ENCODE measurements at places on chromosomes 6 and 20.

DNA sequence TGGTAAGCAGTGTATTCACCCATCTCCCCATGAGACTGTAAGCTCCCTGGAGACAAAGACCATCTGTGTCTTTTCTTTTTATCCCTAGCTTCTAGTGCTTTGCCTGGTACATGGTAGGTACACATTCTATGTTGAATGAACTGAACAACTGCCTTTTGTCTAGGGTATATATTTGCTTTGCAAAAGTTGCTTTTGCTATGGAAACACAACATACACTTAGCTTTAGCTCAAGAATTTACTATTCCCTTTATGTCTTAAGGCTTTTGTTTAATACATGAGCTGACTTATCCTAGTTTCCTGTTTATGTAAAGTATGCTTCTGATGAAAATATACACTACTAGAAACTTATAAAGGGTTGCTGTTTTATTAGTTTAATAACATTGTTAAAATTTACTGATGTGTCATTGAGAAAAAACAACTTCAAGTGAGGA is 198.2 kb downstream of the PRL start:
- H3K4me3 ChIP-seq, result no peak overlapping the region
- DNase-seq, result no peak
- no peaks in the 10 kb centered on the region for H3K27me3 ChIP-seq
- H3K36me3 ChIP-seq, result no peaks in the 10 kb centered on the region

DNA sequence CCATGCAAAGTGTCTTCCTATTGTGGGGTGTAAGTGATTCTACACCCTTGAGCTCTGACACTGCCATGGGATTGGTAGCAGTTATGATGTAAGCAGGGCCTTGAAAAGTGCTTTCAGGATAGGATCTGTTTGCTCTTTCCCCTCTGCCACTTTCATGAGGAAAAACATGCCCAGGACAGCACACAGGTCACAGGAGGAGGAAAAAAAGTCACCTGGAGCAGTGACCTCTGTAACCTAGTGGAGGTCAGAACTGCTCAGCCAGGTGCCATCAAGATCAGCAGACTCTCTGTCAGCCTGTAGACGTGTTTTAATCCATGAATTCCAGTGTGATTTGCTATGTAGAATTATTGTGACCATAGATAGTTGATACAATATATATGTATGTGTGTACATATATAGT is 92.7 kb upstream of the BMP2 start:
- no peak overlapping the region for H3K4me3 ChIP-seq
- no peak for DNase-seq
- H3K27ac ChIP-seq, result no peak overlapping the region
- H3K4me1 ChIP-seq, result no peaks in the 10 kb centered on the region
- H3K36me3 ChIP-seq, result no peaks in the 10 kb centered on the region
- H3K27me3 ChIP-seq, result no peaks in the 10 kb centered on the region

DNA sequence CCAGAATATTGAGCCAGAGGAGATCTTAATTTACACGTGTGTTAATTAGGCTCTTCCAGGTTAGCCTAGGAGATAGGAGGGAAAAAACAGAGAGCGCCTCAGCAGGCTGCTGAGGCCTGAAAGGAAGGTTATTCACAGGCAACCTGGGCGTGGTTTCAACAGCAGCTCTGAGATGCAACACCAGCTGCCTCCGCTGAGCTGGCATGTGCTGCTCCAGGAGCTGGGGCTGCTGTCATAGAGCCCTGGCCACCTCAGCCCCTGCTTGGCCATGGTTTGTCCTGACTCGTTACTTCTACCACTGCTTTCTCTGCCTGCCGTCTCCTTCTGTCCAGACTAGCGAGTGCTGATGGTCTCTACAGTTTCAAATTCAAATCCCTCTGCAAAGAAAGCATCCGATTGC is 32.4 kb upstream of the RPP40 start:
- H3K4me3 ChIP-seq, result no peak overlapping the region
- no peak overlapping the region for H3K27ac ChIP-seq
- no peaks in the 10 kb centered on the region for H3K36me3 ChIP-seq
- no peaks in the 10 kb centered on the region for H3K4me1 ChIP-seq
- H3K27me3 ChIP-seq, result no peaks in the 10 kb centered on the region
- DNase-seq, result no peak

- H3K4me3 ChIP-seq, result no peak overlapping the region
- no peak for DNase-seq
- no peaks in the 10 kb centered on the region for H3K27me3 ChIP-seq
- H3K4me1 ChIP-seq, result no peaks in the 10 kb centered on the region
These were observed 214.2 kb downstream of the COL19A1 start for GRCh38 chr6:70080443-70081070.

DNA sequence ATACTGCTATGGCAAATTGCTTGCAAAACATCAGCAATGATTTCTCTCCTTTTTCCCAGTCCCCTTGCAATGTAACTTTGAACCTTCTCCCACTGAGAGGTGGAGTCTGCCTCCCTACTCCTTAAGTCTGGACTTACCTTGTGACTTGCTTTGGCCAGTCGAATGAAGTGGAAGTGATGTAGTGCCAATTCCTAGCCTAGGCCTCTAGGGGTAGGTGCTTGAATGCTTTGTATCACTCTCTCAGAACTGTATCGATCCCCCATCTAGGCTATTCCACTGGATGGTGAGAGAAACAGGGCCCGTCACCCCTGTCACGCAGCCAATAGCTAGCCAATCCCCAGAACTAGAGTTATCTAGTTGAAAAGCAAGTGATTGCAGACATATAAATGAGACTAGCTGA is 238.6 kb downstream of the BTBD3 start:
- no peak for DNase-seq
- H3K4me1 ChIP-seq, result no peaks in the 10 kb centered on the region
- no peak overlapping the region for H3K27ac ChIP-seq

- H3K36me3 ChIP-seq, result peaks cover 9% of the 10 kb centered on the region
- H3K27ac ChIP-seq, result no peak overlapping the region
- no peaks in the 10 kb centered on the region for H3K27me3 ChIP-seq
- peaks cover 11% of the 10 kb centered on the region for H3K4me1 ChIP-seq
- DNase-seq, result no peak
These were observed 54.6 kb downstream of the B4GALT5 start for GRCh38 chr20:49659056-49659455.

- no peaks in the 10 kb centered on the region for H3K36me3 ChIP-seq
- H3K27ac ChIP-seq, result no peak overlapping the region
- no peaks in the 10 kb centered on the region for H3K27me3 ChIP-seq
- no peak for DNase-seq
- no peaks in the 10 kb centered on the region for H3K4me1 ChIP-seq
- H3K4me3 ChIP-seq, result no peak overlapping the region
These were observed 253.8 kb upstream of the PRDM1 start for GRCh38 chr6:105832313-105832761.

DNA sequence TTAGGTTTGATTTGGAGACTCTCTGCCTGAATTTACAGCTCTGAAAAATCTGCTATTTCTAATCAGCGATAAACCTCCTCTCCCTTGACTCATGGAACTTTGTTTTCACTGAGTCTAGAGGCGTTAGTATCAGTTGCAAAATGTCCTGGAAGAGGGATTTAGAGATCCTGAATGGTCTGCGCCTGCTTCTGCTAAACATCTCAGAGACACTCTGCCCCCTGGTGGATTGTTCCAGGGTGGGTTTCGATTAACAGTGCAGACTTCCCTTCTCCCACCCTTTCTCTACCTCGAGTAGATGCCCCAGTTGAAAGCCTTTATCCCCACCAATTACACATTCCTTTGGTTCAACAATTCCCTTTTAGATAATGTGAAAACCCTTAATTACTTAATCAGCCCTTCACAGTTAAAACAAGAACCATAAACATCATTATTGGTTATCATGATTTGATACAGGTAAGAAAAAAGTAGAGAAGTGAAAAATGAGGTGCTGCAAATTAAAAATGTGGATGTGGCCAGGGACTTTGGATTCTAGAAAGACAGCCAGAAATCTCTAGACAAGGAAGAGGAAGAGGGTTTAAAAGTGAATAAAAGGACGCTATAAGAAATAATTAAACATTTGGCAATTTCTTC is 5.5 kb downstream of the HTR1B start:
- H3K27ac ChIP-seq, result peak overlapping the region; percentile 7
- H3K36me3 ChIP-seq, result no peaks in the 10 kb centered on the region
- H3K4me1 ChIP-seq, result no peaks in the 10 kb centered on the region
- peak; percentile 59 for DNase-seq
- no peak overlapping the region for H3K4me3 ChIP-seq

DNA sequence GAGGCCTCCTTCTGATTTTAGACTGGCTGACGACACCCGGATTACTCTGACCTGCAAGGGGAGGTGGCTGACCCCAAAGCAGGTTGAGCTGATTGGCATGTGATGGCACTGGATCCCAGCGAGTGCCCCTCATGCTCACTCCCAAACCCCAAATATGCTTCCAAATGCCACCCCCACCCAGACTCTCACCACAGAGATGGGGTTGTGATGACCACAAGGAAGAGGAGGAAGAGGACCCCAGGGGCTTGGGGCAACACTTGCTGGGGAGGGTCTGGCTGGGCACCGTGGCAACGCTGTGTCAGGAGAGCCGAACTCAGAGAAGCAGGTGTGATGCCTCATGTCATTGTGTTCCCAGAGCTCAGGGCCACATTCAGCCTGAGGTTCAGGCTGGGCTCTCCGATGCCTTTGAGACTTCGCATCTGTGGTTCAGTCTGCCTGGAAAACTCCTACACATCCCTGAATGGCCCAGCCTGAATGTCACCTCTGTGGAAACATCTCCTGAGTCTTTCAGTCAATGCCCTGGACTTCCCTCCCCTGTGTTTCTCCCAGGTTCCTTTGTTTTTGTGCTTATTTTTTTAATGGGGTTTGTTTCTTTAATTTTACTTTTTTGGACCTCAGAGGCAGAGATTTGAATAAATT is 169.1 kb upstream of the PMEPA1 start:
- H3K36me3 ChIP-seq, result no peaks in the 10 kb centered on the region
- H3K4me1 ChIP-seq, result peaks cover 9% of the 10 kb centered on the region
- no peak overlapping the region for H3K4me3 ChIP-seq
- H3K27ac ChIP-seq, result no peak overlapping the region
- no peaks in the 10 kb centered on the region for H3K27me3 ChIP-seq
- no peak for DNase-seq

- no peak overlapping the region for H3K4me3 ChIP-seq
- H3K36me3 ChIP-seq, result no peaks in the 10 kb centered on the region
- no peak for DNase-seq
- no peak overlapping the region for H3K27ac ChIP-seq
- H3K4me1 ChIP-seq, result no peaks in the 10 kb centered on the region
These were observed 85.8 kb upstream of the ESR1 start for GRCh38 chr6:151721671-151722070.

GRCh38 chr6:35484921-35485392 is 11.9 kb downstream of the TEAD3 start:
- no peaks in the 10 kb centered on the region for H3K27me3 ChIP-seq
- peak overlapping the region; percentile 43 for H3K27ac ChIP-seq
- peaks cover 21% of the 10 kb centered on the region for H3K36me3 ChIP-seq

DNA sequence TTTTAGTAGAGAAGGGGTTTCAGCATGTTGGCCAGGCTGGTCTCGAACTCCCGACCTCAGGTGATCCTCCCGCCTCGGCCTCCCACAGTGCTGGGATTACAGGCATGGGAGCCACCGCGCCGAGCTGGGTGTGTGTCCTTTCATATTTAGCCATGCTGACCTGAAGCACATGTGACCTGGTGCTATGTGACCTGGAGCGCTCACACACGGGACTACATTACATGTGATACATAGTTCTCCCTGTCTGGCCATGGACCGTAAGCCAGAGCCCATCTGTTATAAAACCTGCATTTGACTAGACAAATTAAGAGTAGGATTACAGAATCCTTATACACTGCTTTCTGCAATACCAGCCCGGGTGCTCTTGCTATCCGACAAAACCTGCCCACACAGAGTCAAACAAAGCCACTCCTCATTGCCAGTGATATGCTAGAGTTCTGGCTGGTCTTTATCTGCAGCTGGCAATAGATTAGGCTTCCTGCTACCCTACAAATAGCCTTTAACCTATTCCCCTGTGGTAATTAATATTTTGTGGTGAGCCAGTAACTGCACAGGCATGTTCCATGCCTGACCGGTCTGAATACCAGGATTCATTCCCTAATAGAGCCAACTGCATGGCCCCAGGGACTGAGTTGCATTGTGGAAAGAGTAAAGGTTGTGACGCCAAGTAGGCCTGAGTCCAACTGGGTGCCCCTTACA is 26.3 kb upstream of the FAM50B start:
- H3K27ac ChIP-seq, result no peak overlapping the region
- H3K36me3 ChIP-seq, result no peaks in the 10 kb centered on the region
- H3K4me1 ChIP-seq, result peaks cover 22% of the 10 kb centered on the region
- H3K27me3 ChIP-seq, result no peaks in the 10 kb centered on the region
- H3K4me3 ChIP-seq, result no peak overlapping the region

GRCh38 chr6:136812174-136812573 is 10.2 kb upstream of the PEX7 start:
- no peaks in the 10 kb centered on the region for H3K27me3 ChIP-seq
- H3K27ac ChIP-seq, result no peak overlapping the region
- H3K36me3 ChIP-seq, result no peaks in the 10 kb centered on the region
- H3K4me1 ChIP-seq, result peaks cover 4% of the 10 kb centered on the region

DNA sequence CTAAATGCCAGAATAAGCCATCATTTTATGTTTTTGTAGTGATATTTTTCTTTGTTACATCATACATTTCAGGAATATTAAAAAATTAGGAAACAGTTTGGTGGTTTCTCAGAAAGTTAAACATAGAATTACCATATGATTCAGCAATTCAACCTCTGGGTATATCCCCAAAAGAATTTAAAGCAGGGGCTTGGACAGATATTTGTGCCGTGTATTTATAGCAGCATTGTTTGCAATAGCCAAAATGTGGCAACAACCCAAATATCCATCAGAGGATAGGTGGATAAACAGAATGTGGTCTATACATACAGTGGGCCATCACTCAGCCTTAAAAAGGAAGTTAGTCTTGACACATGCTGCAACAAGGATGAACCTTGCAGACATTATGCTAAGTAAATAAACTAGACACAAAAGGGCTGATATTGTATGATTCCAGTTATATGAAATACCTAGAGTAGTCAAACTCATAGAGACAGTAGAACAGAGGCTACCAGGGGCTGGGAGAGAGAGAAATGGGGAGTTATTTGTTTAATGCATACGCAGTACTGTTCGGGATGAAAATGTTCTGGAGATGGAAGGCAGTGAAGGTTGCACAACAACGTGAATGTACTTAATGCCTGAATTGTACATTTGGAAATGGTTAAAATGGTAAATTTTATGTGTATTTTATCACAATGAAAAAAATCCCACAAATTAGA is 18.9 kb upstream of the TRAF3IP2 start:
- no peaks in the 10 kb centered on the region for H3K36me3 ChIP-seq
- DNase-seq, result no peak
- peaks cover 28% of the 10 kb centered on the region for H3K4me1 ChIP-seq
- H3K27me3 ChIP-seq, result no peaks in the 10 kb centered on the region
- no peak overlapping the region for H3K27ac ChIP-seq

- no peak overlapping the region for H3K4me3 ChIP-seq
- no peaks in the 10 kb centered on the region for H3K4me1 ChIP-seq
- DNase-seq, result no peak
- H3K27ac ChIP-seq, result no peak overlapping the region
These were observed 100.0 kb downstream of the RREB1 start for GRCh38 chr6:7207720-7208119.

DNA sequence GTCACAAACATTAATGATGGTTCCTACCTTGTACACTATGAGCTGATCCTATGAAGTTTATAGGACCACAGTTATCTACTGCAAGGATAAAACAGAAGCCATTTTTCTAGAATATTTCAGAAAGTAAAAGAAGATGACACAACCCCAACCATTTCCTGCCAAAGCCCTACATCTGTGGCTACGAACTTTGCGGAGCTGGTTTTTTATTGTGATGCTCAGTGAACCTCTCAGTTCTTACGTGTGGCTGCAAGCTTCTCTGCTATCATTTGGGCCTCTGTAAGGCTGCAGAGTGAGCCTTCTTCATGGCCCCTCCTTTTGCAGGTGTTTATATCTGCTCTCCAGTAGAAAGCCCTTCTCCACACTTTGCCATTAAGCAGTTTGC is 17.8 kb upstream of the TAGAP start:
- H3K4me3 ChIP-seq, result no peak overlapping the region
- no peaks in the 10 kb centered on the region for H3K36me3 ChIP-seq
- H3K4me1 ChIP-seq, result no peaks in the 10 kb centered on the region
- no peaks in the 10 kb centered on the region for H3K27me3 ChIP-seq
- no peak overlapping the region for H3K27ac ChIP-seq

Measured in heart left ventricle (tissue), 16 donors.